ENCODE measurements at places on chromosomes 3 and 15.
A peak's percentile ranks its signal among the peaks of the same experiment; 100 is the strongest.

DNA sequence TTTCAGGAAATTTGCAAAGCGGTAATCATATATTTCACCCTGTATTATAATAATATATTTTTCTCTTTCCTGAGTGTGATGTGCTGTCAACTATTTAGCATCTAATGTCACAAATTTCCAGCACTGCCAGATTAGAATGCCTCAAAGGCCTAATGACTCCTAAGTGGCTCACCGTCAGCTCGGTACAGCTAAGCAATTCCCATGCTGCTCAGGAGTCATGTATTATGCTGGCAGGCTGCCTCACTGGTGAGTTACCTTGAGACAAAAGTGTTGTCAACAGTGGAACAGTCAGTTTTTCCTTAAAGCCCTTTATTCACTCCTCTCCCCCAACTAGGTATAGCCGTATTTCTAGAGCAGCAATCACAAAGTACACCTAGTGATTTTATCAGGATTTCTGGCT, 83.6 kb downstream of the NSUN3 start:
- no peak for DNase-seq

DNA sequence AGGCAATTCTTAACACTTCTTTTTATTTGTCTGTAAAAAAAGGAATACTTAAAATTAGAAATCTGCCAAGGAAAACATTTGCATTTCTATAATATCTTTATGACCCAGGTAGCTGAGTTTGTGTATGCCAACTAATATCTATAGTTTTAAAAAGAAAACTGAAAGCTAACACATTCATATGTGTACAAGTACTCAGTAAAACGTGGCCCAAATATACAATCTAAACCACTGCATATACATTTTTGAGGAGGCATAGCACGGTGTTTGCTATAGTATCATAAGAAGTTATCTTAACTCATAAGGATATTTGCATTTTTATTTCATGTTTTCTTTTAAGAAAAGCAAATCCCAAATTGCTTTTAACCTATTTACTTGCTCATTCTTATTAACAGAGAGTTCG, 172.7 kb downstream of the ZBTB20 start:
- no peak for DNase-seq

DNA sequence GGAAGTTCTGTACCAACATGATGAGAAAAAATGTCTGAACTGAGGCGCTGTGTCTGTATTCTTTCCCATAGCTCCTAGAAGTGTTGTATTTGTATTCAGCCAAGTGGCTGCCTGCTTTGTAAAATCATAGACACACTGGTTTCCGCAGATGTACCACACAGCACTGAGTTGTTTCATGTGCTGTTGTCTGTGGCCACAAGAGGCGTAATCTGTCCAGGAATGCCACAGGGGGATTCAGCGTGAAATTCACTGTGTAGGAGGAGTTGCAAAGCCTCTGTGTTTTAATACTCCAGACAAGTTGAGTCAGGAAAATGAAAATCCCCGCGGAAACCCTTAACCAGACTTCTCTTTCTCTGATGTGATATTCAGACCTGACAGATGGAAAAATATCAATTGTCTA, 462.2 kb downstream of the NSUN3 start:
- no peak for DNase-seq

- DNase-seq = no peak
Measured at GRCh38 chr15:26771168-26771567, 1.7 kb downstream of the GABRB3 start.

GRCh38 chr3:136960838-136961836, 3.4 kb downstream of the IL20RB start:
- no peak for DNase-seq

DNA sequence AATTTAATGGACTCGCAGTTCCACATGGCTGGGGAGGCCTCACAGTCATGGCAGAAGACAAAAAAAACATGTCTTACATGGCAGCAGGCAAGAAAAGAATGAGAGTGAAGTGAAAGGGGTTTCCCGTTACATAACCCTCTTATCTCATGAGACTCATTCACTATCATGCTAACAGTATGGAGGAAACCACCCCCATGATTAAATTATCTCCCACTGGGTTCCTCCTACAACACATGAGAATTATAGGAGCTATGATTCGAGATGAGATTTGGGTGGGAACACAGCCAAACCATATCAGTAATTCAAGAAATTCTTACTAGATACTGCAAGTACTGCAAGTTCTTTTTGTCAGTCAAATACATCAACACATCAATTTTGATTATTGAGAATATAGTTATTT, 311.4 kb upstream of the SLITRK3 start:
- DNase-seq = no peak

- DNase-seq = no peak
Measured at GRCh38 chr3:61645148-61645547, 83.8 kb downstream of the PTPRG start.

DNA sequence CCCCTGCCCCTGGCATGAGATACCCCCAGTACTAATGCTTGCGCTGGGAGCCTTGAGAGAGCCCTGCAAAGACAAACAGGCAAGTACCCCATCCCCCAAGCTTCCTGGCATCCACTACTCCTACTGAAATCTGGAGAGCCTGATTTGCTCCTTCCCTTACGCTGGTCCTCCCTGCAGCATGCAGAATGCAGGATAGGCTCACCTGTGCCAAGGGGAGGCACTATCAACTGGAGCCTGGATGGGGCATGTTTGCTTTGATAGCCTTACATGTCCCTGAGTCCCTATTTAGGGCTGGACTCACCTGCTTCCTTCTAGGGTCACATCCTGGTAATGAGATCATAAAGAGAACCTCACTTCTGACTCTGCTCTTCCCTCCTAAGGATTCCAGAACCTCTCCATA, 42.9 kb downstream of the RAB11A start:
- no peak for DNase-seq

- no peak for DNase-seq
Measured at GRCh38 chr3:32868719-32869512, 51.1 kb downstream of the TRIM71 start.

DNA sequence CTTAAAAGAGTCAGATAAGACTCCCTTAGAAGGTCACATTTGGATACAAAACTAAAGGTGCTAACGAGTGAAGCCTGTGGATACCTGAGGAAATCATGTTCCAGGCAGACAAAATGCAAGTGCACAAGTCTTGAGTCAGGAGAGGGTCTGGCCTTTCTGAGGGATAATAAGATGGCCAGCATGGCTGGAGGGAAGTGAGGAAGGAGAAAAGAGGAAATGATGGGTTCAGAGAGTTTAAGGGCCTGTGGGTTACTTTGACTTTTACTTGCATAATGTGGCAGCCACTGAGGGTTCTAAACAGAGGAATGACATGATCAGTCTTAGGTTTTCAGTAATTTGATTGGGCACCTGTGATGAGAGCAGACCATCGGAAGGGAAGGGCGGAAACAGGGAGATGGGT, 3.5 kb upstream of the ROPN1B start:
- no peak for DNase-seq

DNA sequence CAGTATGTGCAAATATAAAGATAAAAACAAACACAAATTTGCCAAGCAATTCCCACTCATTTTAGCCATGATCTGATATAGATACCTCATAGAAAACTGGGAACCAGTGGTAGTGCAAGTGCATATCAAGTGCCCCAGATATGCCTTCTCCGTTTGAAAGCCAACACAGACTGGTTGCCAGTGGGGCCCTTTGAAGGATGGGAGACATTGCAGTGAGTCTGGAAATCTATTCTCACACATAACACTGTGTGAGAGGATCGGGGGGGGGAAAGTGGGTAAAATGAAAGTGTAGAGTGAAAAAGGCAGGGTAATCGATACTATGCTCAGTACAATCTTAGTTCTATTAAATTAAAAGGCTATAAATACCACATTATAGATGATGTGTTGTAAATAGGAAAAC, 83.0 kb downstream of the CBLB start:
- DNase-seq = no peak

GRCh38 chr3:33063651-33064051, 33.3 kb downstream of the GLB1 start:
- DNase-seq = peak; percentile 82

DNA sequence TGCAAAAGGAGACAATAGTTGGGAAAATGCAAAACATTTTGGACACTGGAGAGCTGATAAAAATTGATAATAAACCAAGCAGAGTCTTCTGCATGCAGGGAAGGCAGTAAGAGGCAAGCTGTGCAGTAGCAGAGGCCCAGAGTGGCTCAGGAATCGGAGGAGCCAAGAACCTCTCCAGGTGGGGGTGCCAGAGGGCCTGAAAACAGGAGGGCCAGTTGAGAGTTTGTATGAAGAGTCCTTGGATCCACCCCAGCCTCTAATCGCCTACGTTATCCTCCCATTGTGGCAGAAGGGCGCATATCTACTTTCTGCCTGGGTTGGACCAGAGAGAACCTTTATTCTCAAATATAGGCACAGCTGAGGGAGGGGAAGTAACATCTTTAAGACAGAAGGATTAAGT, 48.9 kb upstream of the RBP1 start:
- DNase-seq = no peak

GRCh38 chr3:123914829-123915228, 30.7 kb upstream of the MYLK start:
- no peak for DNase-seq

- DNase-seq = no peak
Measured at GRCh38 chr3:23867400-23867799, 49.4 kb downstream of the NKIRAS1 start.

DNA sequence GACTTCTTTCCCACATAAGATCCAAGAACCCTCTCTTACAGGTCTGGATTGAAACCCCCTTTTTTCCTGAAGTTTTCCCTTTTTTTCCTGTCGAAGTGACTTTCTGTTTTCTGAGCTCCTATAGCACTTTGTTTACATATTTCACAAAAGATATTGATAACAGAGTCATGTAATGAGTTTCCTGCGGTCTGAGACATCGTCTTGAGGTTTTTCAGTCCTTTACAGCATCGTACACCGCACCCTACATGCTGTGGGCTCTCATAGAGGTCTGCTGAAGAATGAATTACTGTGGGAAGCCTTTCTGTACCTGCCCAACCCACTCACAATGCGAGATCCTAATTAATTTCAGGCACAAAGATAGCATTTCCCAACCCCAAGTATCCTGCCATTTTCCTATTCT, 53.1 kb downstream of the MCF2L2 start:
- DNase-seq = no peak

DNA sequence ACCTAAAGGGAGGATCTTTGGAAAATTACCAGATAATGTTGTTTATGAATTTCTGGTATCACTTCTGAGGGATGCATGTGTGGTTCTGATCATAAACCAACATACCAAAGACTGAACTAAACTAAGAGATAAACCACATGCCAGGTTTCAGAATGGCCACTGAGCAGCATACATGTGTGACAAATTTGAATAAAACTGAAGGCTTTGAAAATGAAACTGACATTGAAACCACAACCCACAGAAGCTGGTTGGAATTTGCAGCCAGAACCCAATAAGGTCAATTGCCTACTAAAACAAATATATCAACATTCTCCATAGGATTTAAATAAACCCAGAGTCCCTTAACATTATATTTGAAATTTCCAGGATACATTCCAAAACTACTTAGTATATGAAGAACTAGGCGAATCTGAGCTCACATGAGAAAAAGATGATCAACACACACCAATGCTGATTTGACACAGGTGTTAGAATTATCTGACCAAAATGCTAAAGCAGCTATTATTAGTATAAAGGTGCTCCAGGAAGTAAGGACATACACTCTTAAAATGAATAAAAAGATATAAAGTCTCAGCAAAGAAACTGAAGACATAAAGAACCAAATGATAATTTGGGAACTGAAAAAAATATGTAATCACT, 125.0 kb downstream of the ZNF280D start:
- DNase-seq = no peak

- no peak for DNase-seq
Measured at GRCh38 chr15:89910891-89911626, 1.7 kb downstream of the ARPIN start.

DNA sequence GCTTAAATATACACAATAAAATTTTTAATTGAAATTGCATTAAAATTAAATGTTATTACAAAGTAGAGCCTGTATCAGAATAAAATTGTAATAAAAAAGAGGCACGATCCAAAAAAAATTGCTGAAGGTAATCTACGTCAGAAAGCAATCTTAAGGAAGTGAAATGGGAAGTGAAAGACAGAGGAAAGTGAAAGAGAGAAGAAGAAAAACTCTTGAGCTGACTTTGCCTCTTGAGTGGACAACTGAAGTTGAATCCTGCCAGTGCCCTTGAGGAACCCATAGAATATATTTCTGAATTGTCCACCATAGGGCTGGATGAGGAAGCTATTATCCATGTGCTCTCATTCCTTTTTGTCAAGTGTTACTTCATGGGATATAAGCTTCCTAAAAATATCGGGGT, 285.1 kb upstream of the STAC start:
- DNase-seq = no peak

DNA sequence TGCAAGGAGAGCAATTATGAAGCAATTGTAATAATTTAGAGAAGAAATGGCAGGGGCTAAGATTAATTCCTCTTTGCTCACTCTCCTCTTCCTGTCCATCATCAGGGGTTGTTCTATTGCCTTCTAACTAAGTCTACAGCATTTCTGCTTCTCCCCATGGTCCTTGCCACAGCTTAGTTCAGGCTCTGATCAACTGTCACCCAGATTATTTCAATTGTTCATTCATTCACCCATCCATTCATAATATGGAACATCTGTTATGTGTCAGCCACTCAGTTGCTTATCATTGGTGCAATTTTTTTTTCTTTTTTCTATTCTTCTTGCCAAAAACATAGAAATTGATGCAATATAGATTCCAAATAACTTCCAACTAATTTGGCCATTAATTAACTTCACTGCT, 93.2 kb downstream of the CD47 start:
- no peak for DNase-seq

- DNase-seq = no peak
Measured at GRCh38 chr15:94236608-94237007, 5.2 kb downstream of the MCTP2 start.

DNA sequence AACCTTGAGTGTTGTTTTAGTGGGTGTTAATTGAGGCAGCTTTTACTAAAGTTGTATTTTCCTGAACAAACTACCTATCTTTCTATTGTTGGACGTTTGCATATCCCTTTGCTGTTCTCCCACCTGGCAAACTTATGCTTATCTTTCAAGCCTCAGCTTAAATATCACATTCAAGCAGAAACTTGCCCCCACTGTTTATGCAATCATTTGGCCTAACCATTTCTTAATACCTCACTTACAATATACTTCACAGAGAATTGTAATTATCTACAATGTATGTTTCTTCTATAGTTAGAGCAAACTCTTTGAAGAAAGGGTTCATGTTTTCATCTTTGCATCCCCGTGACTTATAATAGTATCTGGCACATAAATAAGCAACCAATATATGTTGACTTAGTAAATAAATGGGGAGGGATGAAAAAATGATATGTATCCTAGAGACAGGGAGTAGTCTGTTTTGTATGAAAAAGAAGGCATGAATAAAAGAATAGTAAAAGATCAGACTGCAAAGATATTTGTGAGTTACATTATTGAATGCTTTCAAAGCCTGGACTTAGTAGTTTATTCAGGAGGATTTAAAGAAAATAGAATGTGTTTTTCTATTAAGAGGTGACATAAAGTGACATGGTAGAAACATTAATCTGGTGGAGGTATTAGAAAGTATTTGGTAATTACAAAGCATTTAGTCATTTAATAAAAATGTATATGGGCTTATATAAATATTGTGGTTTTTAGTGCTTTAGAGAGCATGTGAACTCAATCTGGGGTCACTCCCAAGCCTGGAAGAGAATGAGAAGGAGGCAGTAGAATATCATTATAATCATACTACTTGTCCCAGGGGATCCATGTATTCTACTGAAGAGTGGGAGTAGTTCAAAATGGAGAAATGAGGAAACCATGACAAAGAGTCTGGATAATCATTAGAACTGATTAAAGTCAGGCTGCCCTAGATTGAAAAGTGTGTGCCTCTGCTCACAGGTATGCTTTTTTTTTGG, 60.0 kb upstream of the DCBLD2 start:
- DNase-seq = no peak

GRCh38 chr15:89081878-89082277, 6.4 kb upstream of the ABHD2 start:
- no peak for DNase-seq

GRCh38 chr15:21270474-21270873, 169.8 kb downstream of the POTEB3 start:
- no peak for DNase-seq
